ENCODE measurements at places on chromosomes 4 and X. TPM values are rescaled to one million over a fixed set of nuclear protein-coding genes. Genes with fewer than 3 reads are reported as not detected.

Gene RBMXL3
- total RNA-seq = not detected

Gene CXorf49
- not detected for total RNA-seq

Gene GNRHR
- total RNA-seq = not detected

DNA sequence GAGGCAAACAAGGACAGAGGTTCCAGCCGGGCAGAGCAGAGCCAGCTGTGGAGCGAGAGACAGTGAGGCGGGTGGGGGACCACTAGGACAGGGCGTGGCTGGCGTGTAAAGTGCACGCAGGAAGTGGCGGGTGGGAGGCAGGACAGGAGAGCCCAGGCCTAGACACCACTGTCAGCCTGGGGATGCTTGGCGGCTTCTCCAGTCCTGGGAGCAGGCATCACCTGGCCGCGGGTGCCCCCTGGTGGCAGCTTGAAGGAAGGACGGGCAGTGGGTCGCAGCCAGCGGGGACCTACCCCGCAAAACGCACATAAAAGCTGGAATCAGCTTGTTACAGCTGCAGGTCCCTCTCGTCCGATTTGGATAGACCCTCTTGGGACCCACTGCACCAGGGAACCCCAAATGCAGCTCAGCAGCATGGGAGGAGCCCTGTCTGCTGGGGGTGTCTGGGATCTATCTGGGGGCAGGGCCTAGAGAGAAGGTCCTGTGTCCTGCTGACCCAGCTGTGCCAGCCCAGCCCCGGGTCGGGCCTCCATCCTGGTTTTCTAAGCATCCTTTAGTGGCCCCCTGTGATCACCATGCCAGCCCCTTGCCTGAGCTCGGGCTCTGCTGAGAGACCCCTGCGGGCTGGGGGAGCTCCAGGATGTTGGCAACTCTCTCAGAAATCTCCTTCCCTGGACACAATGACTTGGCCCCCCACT lies 57.7 kb downstream of the WFS1 start:
- H3K4me1 ChIP-seq = no peaks in the 10 kb centered on the region
- no peaks in the 10 kb centered on the region for H3K27me3 ChIP-seq
- H3K4me3 ChIP-seq = no peak overlapping the region
- peak; percentile 86 for DNase-seq
- no peaks in the 10 kb centered on the region for H3K36me3 ChIP-seq

- no peaks in the 10 kb centered on the region for H3K4me1 ChIP-seq
- H3K4me3 ChIP-seq = no peak overlapping the region
- DNase-seq = no peak
- no peaks in the 10 kb centered on the region for H3K27me3 ChIP-seq
- no peaks in the 10 kb centered on the region for H3K36me3 ChIP-seq
These were observed 2062.9 kb downstream of the ARAP2 start for GRCh38 chr4:34181311-34181841.

Gene NAP1L2
- 2.3 TPM for total RNA-seq

- no peak overlapping the region for H3K27ac ChIP-seq
- H3K36me3 ChIP-seq = no peaks in the 10 kb centered on the region
- no peaks in the 10 kb centered on the region for H3K27me3 ChIP-seq
- no peak overlapping the region for H3K4me3 ChIP-seq
These were observed 41.5 kb downstream of the CD40LG start for GRCh38 chrX:136689436-136689835.

Gene HPSE
- 1.7 TPM for total RNA-seq

Gene PAGE2
- total RNA-seq = not detected

Gene MAGEE2
- not detected for total RNA-seq

GRCh38 chr4:101183221-101183620 lies 164.1 kb downstream of the PPP3CA start:
- H3K4me3 ChIP-seq = no peak overlapping the region
- no peaks in the 10 kb centered on the region for H3K4me1 ChIP-seq
- no peak for DNase-seq
- H3K36me3 ChIP-seq = no peaks in the 10 kb centered on the region
- no peaks in the 10 kb centered on the region for H3K27me3 ChIP-seq

- H3K36me3 ChIP-seq = no peaks in the 10 kb centered on the region
- DNase-seq = no peak
- H3K4me3 ChIP-seq = no peak overlapping the region
These were observed 46.9 kb downstream of the KIF4A start for GRCh38 chrX:70336767-70337166.

Gene WDR44
- total RNA-seq = 9.7 TPM

- H3K4me3 ChIP-seq = no peak overlapping the region
- DNase-seq = no peak
- no peaks in the 10 kb centered on the region for H3K4me1 ChIP-seq
- no peaks in the 10 kb centered on the region for H3K36me3 ChIP-seq
These were observed 169.9 kb upstream of the FMR1 start for GRCh38 chrX:147741776-147742175.

- H3K4me1 ChIP-seq = no peaks in the 10 kb centered on the region
- no peaks in the 10 kb centered on the region for H3K27me3 ChIP-seq
- no peak overlapping the region for H3K4me3 ChIP-seq
- no peak overlapping the region for H3K27ac ChIP-seq
- H3K36me3 ChIP-seq = no peaks in the 10 kb centered on the region
These were observed 66.4 kb downstream of the NKX6-1 start for GRCh38 chr4:84432713-84433112.

Gene SGCB
- total RNA-seq = 18.2 TPM

Gene F11
- 19.4 TPM for total RNA-seq

Gene MND1
- 4.3 TPM for total RNA-seq

- no peaks in the 10 kb centered on the region for H3K27me3 ChIP-seq
- no peak for DNase-seq
- H3K36me3 ChIP-seq = no peaks in the 10 kb centered on the region
- no peaks in the 10 kb centered on the region for H3K4me1 ChIP-seq
These were observed 212.3 kb downstream of the COX18 start for GRCh38 chr4:72857216-72857615.

GRCh38 chr4:142416121-142416520 lies 430.0 kb downstream of the INPP4B start:
- no peaks in the 10 kb centered on the region for H3K36me3 ChIP-seq
- no peaks in the 10 kb centered on the region for H3K27me3 ChIP-seq
- no peak for DNase-seq
- H3K4me1 ChIP-seq = no peaks in the 10 kb centered on the region

- peak overlapping the region; percentile 85 for H3K27ac ChIP-seq
- no peak overlapping the region for H3K4me3 ChIP-seq
- H3K4me1 ChIP-seq = peaks cover 22% of the 10 kb centered on the region
- no peaks in the 10 kb centered on the region for H3K27me3 ChIP-seq
These were observed 14.9 kb downstream of the MID1IP1 start for GRCh38 chrX:38816155-38816554.

- H3K27ac ChIP-seq = no peak overlapping the region
- no peak overlapping the region for H3K4me3 ChIP-seq
- H3K4me1 ChIP-seq = no peaks in the 10 kb centered on the region
- DNase-seq = no peak
These were observed 54.0 kb downstream of the SLC9A7 start for GRCh38 chrX:46704767-46705386.

GRCh38 chr4:83231620-83232076 lies 53.0 kb downstream of the COQ2 start:
- no peak for DNase-seq
- no peak overlapping the region for H3K27ac ChIP-seq
- H3K4me3 ChIP-seq = no peak overlapping the region
- H3K36me3 ChIP-seq = no peaks in the 10 kb centered on the region
- no peaks in the 10 kb centered on the region for H3K27me3 ChIP-seq

Gene SCOC
- total RNA-seq = 136 TPM

Gene TMEM35A
- total RNA-seq = 2.6 TPM

Measured in hepatocyte (in vitro differentiated cells).